Activated naive CD8-positive, alpha-beta T cell treated with anti-CD3 and anti-CD28 coated beads, Interleukin-2, amount 50 U/mL, for 16 hours (primary cell): ENCODE measurements at places on chromosomes 11 and 22.

GRCh38 chr11:83024270-83024854, 47.3 kb downstream of the RAB30 start:
- no peak for DNase-seq

- DNase-seq, result no peak
Measured at GRCh38 chr11:76782531-76783293, 444 bp upstream of the TSKU start.

- no peak for DNase-seq
Measured at GRCh38 chr22:27378311-27378800, 423.2 kb downstream of the MN1 start.

DNA sequence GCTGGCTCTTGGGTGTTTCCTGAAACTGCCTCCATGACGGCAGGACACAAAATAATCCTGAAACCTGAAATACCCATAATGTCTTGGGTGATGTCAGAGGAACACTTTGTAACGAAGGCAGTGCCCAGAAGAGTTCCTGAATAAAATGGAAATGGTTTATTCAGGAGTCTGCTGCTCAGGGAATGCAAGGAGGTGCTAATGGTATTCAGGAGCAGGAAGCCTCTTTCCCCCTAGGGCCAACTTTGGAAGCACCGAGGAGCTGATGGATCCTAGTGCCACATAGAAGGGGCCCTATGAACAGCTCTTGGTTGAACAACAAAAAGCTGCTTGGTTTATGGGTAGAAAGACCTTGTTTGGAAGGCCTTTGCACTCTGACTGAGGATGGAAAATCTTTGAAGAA, 15.5 kb downstream of the TREH start:
- DNase-seq, result no peak

GRCh38 chr11:114208377-114208776, 87.8 kb upstream of the NNMT start:
- no peak for DNase-seq

- DNase-seq, result no peak
Measured at GRCh38 chr22:38228326-38228872, 26.6 kb downstream of the MAFF start.

DNA sequence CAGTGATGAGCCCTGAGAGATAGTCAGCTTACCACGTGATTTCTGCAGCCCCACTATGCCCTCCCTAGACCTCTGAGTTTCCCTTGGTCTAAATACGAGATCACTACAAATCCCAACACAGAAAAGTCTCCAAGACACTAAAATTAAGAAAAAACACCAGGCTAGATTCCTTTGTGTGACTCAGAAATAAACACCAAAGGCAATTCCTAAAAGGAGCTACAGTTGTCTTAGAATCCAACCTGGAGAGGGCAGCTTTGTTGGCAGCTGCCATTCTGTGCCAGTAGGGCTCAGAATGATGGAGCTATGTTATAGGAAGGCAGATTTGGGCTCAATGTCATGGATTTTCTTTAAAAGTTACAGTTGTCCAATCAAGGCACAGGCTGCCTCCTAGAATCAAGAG, 37.1 kb upstream of the HMGXB4 start:
- no peak for DNase-seq

DNA sequence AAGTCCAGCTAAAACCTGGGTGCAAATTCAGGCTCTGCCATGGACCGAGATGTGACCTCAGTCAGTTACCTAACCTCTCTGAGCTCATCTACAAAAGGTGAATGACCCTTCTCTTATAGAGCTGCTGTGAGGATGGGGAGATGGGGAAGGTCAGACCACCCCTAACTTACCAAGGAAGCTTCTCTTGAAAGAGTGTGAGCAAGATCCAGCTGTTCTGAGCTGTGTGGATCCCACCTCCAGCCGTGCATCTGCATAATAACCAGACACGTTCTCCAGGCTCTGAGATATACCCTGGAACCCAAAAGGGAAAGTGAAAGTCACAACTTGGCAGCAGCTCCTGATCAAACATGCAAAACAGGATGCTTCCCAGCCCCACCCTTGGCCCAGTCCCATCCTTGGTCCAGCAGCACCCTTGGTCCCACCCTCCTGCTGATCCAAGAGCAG, at the start of gene APOL3:
TSS of gene APOL3 (minus strand) at position 257 of the 444 bp plus-strand sequence. CDS start 11,700 bp downstream, outside the sequence.
- no peak for DNase-seq

- DNase-seq, result no peak
Measured at GRCh38 chr22:24146194-24146616, 35.1 kb upstream of the SUSD2 start.

DNA sequence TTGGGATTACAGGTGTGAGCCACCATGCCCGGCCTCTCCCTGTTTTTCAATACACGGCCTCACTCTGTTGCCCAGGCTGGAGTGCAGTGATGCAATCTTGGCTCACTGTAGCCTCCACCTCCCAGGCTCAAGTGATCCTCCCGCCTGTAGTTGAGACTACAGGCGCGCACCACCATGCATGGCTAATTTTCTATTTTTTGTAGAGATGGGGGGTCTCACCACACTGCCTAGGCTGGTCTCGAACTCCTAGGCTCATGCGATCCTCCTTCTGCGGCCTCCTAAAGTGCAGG, 11.5 kb downstream of the GATD1 start:
- no peak for DNase-seq

DNA sequence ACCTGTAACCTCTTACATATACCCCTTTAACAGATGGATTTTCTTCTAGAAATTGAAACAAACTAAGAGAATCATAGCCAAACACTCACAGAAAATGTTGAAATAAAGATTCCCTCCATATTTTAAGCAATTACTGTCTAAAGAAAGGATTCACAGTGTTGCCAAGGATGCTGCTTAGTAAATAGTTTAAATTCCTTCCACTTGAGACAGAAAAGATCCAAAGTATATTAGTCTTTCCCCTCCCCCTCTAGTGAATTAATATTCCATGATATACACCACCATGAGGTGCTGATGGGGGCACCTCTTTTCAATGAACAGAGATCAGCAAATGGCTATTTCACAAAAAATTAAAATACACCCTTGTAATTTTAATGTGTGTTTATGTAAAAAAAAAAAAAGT, 186.8 kb downstream of the SOX6 start:
- no peak for DNase-seq

GRCh38 chr11:10268746-10269488, 25.1 kb downstream of the SBF2 start:
- DNase-seq, result no peak

DNA sequence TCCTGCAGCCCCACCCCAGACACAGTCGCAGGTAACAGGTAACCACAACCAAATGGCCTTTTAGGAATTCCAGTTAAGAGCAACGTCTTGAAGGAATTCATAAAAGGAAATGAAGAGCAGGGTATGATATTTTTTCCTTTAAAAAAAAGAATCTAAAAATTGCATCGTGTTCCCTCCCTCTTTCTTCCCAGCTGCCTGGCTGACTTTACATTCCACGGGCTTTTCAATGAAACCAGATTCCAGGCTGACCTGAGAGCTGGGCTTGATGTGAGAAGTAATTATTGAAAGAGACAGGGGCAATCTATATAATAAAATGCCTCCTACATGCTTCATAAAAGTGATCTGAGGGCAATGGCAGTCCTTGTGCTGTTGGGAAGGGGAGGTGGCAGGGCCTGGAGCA, 57.3 kb upstream of the EIF3D start:
- DNase-seq, result no peak

GRCh38 chr22:29206372-29207242, 911 bp downstream of the EMID1 start:
- DNase-seq, result no peak

DNA sequence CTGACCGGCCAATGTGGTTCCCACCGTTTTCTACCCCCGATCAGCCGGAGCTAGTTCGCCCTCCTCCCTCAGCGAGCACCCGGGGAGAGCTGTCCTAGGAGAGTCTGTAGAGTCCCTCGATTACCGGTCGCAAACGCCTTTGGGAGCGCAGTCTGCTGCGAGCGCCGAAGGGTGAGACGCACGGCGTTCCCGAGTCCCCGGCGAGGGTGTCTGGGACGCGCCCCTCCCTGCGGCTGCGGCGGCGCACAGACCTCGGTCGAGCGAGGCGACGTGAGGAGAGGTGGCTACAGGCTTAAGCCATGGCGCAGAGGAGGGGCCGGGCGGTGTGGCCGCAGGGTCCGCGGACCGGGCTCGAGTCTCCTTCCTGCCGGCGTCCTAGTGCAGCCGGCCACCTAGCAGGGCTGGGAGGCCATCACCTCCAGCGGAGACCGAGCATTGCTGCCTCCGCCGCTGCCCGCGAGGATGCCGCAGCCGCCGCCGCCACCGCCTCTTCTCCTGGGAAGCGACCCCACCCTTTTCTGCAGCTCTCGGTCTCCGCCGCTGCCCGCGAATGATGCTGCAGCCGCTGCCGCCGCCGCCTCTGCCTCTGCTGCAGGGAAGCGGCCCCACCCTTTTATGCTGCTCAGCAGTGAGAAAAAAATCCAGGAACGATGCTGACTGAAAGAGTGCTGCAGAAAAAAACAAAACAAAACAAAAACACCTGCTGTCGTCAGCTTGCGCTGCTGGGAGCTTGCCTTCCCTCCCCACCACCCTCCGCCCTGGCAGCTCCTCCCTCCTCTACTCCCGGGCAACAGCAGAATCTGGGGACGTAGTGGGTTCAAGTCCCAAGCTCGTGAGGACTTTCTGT, at the start of gene MAP6:
TSS of gene MAP6 (minus strand) at position 588 of the 847 bp plus-strand sequence. CDS start 669 bp downstream, outside the sequence.
- no peak for DNase-seq

DNA sequence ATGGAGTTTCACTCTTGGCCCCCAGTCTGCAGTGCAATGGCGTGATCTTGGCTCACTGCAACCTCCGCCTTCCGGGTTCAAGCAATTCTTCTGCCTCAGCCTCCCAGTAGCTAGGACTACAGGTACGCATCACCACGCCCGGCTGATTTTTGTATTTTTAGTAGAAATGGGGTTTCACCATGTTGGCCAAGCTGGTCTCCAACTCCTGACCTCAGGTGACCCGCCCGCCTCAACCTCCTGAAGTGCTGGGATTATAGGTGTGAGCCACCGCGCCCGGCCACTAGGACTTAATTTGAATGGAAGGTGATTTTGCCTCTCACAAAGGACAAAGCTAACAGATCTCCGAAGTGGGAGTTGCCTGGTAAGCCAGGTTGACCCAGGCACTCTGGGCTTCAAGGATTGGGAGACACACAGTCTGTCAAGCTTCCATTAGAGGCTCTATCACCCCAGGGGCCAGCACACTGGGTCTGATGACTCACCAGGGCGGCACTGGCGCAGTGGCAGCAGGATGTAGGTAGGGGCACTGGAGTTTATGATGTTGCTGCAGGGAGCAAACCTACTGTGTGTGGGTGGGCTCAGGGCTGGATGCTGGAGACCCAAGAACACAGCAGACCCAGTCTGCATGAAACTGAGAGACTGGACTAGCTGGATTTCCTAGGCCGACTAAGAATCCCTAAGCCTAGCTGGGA, 17.8 kb upstream of the KCTD14 start:
- no peak for DNase-seq

DNA sequence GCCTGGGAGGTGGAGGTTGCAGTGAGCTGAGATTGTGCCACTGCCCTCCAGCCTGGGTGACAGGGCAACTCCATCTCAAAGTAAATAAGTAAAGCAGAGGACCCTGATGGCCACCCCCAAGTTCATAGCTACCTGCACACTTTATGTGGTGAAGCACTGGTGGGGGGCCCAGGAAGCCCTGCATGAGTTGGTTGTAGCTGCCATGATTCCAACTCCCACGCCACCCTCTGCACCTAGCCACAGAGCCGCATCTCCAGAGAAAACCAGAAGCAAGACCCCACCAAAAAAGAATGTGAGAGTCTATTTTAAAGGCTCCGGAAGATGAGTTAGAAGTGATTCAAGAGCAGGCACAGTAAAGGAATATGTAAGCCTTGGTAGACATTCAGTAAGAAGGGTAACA, 20.4 kb upstream of the TMA7B start:
- DNase-seq, result no peak

GRCh38 chr22:39932918-39933649, 27.1 kb upstream of the TMA7B start:
- DNase-seq, result peak; percentile 42

DNA sequence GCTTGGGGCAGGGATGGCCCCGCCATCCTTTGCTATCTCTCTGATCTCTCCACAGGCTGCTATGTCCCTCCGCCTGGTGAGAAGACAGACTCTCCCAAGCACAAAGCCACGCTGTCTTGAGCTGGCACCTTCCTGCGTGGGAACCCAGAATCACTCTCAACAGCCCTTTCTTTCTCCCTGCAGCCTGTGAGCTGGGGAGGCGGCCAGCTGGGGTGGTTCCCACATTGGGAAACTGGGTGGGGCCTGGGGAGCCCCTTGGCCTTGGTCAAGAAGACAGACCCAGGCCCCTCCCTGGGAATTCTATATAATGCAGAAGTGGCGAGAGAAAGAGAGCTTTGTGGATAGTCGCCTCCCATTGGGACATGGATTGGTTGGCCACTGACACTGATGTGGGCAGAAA, 129.0 kb upstream of the TIMP3 start:
- no peak for DNase-seq

DNA sequence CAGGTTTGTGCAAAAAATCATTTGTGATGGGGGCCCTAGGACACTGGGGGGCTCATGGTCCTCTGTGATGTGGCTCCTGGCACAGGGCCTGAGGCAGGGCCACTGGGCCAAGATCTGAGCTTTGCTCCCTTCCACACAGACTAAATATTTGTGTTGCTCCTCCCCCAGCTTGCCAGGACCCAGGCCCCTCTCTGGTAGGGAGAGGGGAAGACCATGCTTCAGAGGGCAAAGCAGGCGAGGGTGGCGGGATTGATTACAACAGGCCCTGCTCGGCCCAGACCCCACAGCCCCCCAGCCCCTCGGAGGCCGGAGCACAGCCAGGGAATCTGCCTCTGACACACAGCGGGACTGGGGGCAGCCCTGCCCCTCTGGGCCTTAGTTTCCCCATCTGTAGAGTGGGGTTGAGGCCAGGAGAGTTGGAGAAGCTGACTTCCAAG, 29.0 kb downstream of the WNT11 start:
- DNase-seq, result no peak

DNA sequence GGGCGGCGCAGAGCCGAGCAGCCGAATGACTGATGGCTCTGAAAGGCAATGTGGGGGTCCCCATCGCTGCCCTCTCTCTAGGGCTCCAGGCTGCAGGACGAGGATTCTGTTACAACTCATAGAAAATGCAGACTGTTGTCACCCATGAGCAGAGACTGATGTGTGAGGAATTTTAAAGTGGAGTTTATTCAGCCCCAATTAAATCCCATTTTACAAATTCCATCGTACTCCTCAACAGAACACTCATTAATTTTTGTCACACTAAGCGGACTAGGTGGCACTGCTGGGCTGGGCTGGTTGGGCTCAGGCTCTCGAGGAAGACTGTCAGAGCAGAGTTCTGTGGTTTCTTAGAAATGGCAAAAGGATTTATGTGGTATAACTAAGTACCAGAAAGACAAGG, 102.6 kb upstream of the SPON1 start:
- DNase-seq, result no peak

GRCh38 chr11:76653012-76653673, 17.4 kb downstream of the LRRC32 start:
- no peak for DNase-seq

- no peak for DNase-seq
Measured at GRCh38 chr11:31106326-31106725, 263.2 kb downstream of the DCDC1 start.

DNA sequence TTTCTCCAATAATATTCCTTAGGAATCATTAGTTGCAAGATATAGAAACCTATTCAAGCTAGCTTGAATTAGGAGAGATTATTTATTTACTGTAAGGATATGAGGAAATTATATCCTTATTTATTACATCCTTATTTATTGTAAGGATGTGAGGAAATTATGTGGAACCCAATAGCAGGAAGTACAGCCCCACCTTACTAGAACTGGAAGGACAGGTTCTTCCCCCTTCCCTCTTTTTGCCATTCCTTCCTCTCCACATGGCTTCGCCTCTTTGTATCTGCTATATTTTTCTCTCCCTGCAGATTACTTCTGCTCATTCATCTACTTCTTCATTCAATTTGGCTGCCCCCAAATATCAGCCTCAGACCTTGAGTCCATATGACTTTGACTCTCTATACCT, 49.5 kb upstream of the B3GNT6 start:
- DNase-seq, result no peak
